ENCODE measurements at places on chromosomes 6 and 20.

GRCh38 chr6:14278006-14278405, 160.4 kb downstream of the CD83 start:
- no peak for DNase-seq

- DNase-seq: no peak
These were observed 242.8 kb downstream of the UST start for GRCh38 chr6:148989585-148989984.

DNA sequence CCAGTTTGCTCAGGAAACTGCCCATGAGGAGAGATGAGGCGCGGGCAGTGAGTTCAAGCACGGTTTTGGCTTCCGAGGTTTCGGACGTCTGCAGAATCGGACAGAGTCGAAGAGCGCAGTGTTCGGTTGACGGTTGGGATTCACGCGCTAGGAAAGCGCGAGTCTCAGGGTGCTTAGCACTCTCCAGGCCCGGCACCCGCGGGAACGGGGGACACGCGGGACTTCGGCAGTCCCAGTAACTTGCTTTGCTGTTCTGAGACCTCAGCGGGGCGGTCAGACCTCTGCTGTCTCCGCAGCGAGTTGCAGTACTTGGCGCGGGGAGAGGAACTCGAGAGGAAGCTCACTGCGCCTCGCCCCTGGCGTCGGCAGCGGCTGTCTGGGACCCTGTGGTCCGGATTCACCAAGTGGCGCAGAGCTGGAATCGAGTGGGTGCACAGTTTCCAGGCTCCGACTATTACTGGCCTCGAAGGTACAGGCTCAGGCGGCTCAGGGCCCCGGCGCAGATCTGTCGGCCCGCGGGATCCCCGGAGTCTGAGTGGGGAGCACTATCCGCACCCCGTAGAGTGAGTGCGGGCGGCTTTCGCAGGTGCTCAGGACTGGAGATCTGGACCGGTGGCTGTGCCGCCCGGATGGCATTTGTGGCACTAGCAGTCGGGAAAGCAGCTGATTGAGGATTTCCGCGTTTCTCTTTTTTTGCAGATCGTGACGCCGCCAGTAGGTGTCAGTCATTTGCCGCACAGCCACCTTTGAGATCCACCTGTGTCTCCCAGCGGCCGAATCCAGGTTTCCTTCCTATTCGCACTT, at the start of gene POM121L2:
Gene POM121L2, minus strand, starts transcription at position 128 of the 804 bp plus-strand sequence. Its CDS starts 103 bp downstream, at position 25.
- DNase-seq: no peak

GRCh38 chr6:44976677-44977641, 351.2 kb upstream of the RUNX2 start:
- no peak for DNase-seq

- no peak for DNase-seq
These were observed 74.8 kb upstream of the TOP1 start for GRCh38 chr20:40953856-40954255.

DNA sequence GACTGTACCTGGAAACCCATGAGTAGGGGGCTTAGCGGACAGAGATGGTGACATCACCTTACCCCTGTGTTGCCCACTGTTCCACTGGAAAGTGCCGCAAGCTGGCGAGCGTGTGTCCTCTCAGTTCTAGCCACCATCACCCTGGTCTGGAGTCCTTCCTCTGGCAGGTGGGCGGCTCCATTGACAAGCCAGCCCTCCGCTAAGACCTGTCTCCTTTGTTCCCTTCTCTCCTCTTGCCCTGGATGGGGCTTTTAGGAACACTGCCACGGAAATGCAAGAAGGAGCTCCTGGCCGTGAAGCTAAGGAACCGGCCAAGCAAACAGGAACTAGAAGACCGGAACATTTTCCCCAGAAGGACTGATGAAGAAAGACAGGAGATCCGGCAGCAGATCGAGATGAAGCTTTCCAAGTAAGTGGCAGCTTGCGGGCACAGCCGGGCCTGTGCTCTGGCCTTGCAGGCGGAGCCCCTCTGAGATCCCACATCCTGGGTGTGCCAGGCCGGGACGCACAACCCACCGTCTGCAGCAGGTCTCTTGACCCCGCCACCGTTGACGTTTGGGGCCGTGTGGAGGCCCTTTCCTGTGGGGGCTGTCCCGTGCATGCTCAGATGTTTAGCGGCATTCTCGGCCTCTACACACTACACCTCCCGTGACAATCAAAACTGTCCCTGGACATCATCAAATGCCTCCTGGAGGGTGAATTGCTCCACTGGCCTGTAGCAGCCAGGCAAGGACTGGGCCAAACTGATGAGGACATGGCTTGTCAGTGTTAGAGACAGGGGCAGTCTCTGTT, 127.5 kb downstream of the SYCP2 start:
- no peak for DNase-seq

DNA sequence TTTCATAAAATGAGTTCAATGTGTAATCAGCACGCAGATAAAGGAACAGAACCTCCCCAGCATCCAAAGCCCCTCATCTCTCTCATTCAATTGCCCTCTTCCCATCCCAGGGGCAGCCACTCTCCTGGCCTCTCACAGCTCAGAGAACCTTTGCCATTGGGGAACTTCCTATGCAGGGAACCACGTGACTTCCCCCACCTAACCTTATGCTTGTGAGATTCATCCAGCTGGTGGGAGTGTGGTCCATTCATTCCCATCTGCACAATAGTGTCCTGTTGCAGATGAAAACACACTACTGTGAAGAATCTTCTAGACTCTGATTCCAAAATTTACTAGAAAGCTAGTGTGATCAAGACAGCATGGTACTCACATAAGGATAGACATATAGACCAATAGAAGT, 299.3 kb downstream of the CDH4 start:
- no peak for DNase-seq

DNA sequence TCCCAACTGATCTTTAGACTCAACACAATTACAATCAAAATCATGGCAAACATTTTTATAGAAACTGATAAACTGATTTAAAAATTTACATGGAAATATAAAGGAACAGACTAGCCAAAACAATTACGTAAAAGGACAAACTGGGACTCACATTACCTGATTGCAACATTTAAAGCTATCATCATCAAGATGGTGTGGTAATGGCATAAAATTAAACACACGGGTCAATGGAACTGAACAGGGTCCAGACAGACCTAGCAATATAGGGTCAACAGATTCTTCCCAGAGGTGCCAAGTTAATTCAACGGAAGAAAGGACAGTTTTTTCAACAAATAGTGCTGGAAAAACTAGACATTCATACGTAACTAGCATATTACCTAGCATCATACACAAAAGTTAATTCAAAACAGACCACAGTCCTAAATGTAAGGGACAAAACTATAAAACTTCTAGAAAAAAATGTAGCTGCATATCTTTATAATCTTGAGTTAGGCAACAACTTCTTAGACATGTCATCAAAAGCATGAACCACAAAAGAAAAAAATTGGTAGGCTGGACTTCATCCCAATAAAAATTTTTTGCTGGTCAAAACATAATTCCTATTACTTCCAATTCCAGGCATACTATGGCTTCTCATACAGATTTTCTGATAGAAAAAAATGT, 147.4 kb upstream of the BEND6 start:
- no peak for DNase-seq

- no peak for DNase-seq
These were observed 1.2 kb upstream of the TP53RK start for GRCh38 chr20:46690219-46691106.

DNA sequence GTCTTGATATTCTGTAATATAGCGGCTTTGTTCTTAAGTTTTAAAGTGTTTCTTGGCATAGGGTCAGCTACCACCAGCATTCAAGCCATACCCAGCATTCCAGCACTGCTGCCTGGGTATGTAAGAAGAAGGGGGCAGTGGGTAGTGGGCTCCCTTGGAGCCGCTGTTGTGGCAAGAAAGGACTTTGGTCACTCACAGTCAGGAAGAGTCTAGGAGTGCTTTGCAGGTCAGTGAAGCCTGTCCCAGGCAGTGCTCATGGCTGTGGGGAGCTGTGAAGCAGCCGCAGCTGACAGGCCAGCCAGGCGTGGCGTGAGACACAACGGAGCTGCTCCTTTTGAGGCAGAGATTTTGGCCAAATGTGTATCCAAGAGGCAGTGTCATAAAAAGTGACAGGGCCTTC, 512.0 kb downstream of the CDKAL1 start:
- DNase-seq: no peak

DNA sequence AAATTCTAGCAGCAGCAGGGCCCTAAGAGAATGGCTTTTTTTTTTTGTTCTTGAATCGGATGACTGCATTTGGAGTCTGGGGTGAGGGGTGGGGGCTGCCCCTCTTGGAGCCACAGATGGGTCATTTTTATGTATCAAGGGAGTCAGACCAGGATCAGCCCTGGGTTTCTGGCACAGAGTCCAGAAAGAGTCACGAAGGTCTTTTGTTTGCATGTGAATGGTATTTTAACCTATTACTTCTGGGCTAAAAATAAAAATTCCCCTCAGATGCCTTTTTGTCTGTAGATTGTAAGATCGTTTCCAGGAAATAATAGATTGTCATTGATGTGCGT, 72.5 kb downstream of the PHACTR3 start:
- no peak for DNase-seq

DNA sequence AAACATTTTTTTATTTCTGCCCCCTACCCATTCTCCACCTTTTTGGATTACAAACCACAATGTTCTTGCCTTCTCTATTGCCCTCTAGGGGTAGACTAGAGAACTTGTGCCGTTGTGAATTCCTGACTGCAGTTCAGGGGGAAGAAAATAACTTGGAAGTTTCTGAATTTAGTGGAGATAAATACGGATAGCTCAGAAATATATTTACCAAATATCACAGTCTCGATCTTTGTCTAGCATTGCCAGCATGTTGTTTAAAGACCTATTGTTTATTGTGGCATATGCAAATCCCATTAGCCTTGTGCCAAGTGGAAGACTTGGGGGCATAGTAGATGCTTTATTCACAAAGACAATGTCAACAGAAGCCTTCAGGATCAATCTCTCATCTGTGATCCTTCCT, 154.1 kb upstream of the MMS22L start:
- no peak for DNase-seq

GRCh38 chr6:18042536-18043145, 55.2 kb upstream of the KIF13A start:
- DNase-seq: no peak

- no peak for DNase-seq
These were observed 10.7 kb downstream of the PSMG4 start for GRCh38 chr6:3269281-3269975.

GRCh38 chr20:53176134-53176533, 204.0 kb downstream of the TSHZ2 start:
- no peak for DNase-seq

DNA sequence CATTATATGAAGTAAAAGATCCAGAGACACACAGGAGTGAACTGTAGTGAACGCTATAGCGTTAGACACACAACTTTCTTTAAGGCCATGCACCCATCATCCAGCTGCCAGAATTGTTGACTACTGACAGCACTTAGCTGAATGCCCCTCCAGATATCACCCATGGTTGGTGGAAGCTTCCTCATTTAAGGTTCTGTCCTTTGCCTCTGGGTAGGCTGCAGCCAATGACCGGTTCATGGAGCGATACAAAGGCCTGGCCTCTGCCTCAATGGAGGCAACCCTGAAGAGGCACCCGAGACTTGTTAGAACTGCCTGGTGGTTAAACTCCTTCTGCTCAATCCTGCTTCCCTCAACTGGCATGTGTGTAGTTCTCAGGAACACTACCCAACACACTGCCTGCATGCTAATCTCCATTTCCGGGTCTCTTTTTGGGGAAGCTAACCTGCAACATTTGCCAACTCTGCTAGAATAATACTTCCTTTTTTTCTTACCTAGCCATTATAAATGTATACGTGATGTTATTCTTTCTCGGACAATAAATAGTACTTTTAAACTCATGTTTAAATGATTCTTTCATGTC, 49.8 kb upstream of the THEMIS start:
- DNase-seq: no peak

DNA sequence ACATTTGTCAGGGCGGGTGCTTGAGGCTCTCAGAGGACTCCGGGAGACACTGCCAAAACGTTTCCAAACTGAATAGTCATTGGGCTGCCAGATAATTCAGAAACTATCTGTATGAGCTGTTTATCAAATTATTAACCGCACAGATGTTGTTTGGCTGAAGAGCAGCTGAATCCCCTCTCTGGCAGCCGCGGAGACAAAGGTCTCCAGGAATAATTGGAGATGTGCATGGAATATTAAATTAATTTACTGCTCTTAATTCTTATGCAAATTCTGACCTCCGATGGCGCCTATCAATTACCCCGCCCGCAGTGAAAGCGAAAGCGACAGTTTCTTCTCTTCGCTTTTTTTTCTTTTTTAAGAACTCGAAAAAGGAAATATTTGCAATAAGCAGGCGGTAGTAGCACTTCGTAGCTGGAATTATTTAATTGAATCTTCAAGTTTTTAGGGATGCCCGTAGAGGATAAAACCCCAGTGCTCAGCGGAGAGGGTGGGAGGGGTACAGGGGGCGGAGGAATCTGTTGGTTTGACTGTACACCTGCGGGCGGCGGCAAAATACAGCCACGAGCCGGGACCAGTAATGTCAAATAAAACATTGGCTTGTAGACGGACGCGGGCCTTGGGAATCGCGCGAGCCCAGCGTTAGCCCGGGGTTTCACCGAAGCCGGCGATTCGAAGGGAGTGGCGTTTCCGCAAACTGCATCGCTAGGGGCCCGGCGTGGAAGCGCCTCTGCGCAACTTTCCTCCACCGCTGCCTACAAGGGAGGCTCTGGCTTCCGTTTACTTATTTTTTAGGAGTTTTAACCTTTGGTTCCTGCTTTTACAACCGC, 6.2 kb downstream of the LINC00237 start:
- DNase-seq: no peak

DNA sequence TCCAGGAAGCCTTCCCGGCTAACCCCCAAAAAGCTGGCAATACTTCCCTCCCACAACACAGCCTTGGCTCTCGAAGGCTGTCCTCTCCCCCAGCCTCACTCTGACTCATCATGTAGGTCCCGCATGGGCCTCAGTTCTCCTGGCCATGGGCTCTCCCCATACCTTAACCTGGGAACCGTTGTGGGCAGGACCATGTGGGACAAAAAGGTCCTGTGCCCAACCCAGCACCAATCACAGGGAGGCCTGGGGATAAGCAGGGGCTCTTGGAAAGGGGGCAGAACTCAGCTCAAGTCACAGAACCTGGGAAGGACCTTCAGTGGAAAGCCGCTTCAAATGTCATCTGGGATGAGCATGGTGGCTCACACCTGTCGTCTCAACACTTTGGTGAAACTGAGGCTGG, 45.5 kb downstream of the MRPL14 start:
- DNase-seq: no peak

DNA sequence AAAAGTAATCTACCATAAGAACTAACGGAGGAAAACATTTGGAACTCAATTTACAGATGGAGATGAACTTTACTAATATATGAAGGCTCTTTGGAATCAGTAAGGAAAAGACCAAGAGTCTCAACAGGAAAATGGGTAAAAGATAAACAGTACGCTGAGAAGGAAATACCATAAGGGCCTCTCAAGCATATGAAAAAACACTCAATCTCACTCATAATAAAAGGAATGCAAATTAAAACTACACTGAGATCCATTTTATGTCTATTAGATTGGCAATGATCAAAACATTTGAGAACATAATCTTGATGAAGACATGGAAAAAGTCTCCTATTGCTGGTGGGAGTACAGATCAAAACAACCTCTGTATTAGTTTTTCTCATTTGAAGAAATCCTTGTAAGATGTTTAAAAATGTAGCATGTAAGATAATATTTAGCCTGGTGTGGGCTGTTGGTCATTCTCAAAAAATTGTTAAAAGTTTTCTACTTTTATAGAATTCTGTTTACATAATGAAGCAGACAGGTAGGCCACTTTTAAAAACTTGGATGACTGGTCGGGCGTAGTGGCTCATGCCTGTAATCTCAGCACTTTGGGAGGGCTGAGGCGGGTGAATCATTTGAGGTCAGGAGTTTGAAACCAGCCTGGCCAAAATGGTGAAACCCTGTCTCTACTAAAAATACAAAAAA, 14.5 kb downstream of the REV3L start:
- no peak for DNase-seq

GRCh38 chr6:42898891-42899361, 16.9 kb upstream of the PTCRA start:
- no peak for DNase-seq

GRCh38 chr6:145045582-145045981, 689.7 kb downstream of the EPM2A start:
- DNase-seq: no peak
